NK-92 treated with Interleukin-12 subunit alpha and Interleukin-12 subunit beta, amount 100 ng/mL, for 24 hours (cell line): ENCODE measurements at places on chromosomes 3 and 15.

- DNase-seq: no peak
Measured at GRCh38 chr3:30186741-30187219, 419.6 kb upstream of the TGFBR2 start.

DNA sequence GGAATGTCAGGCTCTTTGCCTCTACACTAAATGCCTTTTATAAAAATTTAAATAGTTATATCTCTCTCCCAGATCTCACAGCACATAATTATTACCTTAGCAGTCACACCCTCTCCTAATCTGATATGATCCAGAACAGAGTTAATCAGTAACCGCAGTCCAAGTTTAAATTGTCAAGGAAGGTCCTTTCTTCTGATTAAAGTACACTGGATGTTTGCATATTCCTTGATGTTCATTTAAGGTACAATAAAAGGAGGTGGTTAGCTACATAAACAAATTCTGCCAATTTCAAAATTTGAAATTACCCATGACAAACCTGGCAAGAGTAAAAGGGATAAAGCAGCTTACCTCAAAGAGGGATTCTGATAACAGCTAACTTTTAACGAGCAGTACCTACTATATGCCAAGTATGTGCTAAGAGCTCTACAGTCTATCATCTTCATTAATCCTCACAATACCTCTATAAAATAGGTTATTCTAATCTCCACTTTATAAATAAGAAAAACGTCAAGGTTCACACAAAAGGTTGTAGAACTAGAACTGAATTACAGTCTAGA is 4.3 kb downstream of the GOLIM4 start:
- DNase-seq: no peak

GRCh38 chr15:76905855-76906254 is 715 bp upstream of the SCAPER start:
- DNase-seq: no peak

- no peak for DNase-seq
Measured at GRCh38 chr15:71753346-71753745, 57.0 kb upstream of the NR2E3 start.

DNA sequence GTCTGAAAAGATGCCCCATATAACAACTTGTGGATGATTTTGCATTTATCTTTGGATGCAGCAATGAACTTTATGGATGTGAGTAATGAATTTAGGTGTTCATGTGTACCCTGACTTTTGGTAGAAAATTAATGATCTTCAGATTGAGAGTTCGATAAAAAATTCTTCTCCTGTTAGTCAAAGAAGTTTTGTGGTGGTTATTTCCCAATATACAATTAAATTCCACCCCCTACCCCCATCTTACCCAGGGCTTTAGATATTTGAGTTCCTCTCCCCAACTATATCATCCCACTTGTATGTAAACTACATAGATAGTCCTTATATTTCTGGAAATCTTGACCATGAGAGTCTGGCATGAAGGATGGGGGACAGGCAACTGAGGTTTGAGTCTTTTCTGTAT is 126.1 kb upstream of the ALDH1A3 start:
- no peak for DNase-seq

DNA sequence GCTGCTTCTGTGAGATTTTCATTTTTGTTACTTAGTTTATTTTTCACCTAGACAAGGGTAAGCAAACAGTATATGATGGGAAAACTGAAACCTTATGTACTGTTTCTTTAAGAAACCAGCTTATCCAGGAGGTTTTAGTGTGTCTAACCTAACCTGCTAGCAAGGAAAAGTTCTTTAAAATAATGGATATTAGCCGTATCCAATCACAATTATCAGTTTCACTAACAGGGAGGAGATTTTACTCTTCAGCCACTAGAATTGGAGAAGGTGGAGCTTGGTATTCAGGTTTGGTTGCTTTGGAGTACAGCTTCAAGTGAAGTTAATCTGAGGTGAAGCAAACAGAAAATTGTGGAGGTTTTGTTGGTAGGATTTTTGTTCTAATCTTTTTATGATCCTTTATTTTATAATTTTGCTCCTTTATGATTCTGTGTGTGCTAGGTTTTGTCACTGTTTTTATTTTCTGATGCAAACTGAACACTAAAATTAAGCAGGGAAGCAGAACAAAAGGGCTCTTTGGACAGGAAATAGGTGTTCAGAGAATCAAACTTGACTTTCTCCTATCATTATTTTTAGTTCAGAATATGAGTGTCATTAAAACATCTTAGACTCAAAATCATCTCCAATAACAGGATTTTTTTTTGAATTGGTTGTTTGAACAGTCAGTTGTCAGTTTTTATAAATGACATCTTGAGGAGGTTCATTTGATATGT is 13.0 kb downstream of the ZFAND6 start:
- DNase-seq: no peak

DNA sequence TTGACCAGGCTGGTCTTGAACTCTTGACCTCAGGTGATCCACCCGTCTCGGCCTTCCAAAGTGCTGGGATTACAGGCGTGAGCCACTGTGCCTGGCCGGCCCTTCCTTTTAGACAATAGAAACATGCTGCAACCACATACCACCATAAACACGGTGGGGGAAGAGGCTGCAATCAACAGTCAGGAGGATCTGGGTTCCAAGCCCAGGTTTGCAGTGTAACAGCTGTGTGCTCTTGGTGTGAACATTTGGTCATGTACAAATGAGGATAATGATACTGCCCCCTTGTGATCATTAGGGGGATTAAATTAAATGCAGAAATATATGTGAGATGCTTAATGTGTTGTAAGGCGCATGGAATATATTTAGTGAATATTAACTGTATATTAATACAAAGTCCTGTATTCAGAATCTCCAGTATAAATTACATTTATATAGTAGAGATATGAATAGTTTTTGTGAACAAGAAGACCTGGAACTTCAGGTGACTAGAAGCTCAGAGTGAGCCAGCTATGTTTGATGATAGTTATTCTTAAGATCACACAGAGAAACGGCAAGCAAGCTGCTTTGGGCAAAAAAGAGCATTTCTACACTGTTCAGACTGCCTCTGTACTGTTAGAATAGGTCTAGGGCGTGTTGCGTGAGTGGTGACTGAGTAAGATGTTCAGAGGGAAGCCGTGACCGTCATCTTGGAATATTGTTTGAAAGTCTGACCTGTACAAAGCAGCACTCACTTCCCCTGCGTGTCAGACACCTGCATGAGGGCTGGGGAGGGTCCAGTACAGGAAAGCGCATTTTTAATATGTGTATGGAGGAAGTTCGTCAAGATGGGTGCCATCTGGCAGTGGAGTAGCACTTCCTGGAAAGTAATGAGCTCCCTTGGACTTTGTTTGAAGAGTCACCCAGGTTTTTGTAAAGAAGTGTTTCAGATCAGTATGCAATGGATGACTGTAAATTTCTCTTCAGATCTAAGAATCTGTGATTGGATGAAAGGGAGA is 125.8 kb downstream of the PGPEP1L start:
- no peak for DNase-seq

GRCh38 chr3:68996356-68996995 is 17.0 kb downstream of the EOGT start:
- no peak for DNase-seq

GRCh38 chr15:35605764-35606449 is 59.9 kb upstream of the DPH6 start:
- no peak for DNase-seq

GRCh38 chr3:11568503-11569155 is 75.1 kb downstream of the VGLL4 start:
- no peak for DNase-seq

- DNase-seq: no peak
Measured at GRCh38 chr3:168024537-168024941, 71.2 kb downstream of the GOLIM4 start.

DNA sequence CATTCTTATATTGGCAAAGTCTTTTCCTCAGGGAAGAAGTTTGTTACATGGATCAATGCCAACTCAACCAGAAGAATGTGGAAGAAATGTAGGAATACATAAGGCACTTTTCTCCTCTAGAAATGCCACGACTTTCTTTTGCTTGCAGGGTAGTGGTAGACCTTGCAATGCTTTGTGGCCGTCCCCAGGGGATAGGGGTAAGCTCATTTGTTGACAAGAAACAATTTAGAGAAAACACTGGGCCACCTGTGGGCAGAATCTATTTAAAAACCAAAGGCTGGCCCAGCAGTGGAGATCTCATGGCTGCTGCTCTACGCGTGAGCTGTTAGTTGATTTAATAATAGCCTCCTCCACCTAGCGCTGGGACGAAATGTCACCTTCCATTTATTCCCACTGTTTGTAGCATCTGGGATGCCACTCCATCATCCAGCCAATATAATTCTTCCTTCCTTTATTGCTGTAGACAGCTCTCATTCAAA is 64.6 kb upstream of the PFN2 start:
- no peak for DNase-seq

- DNase-seq: no peak
Measured at GRCh38 chr3:141087778-141088130, 36.6 kb downstream of the SPSB4 start.

GRCh38 chr15:40014390-40014789 is 24.6 kb downstream of the SRP14 start:
- no peak for DNase-seq

DNA sequence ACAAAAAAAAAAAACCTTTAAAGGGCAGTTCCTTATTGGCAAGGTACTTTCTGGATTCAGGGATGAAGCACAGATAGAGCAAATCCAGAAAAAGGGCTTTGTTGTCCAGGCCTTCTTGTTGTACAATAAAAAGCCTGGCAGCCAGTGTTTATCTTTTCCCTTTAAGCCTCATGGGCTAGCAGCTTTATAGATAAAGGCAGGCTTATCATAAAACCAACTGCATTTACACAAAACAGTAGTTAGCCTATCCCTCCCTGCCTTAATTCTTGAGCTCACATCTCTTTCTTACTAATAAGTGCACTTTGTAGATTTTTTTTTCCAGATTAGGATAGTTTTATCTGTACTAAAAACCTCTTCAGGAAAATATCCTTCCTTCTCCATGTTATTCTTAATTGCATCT is 662.8 kb upstream of the CCDC54 start:
- no peak for DNase-seq

GRCh38 chr3:177835008-177835407 is 637.7 kb upstream of the TBL1XR1 start:
- DNase-seq: no peak

DNA sequence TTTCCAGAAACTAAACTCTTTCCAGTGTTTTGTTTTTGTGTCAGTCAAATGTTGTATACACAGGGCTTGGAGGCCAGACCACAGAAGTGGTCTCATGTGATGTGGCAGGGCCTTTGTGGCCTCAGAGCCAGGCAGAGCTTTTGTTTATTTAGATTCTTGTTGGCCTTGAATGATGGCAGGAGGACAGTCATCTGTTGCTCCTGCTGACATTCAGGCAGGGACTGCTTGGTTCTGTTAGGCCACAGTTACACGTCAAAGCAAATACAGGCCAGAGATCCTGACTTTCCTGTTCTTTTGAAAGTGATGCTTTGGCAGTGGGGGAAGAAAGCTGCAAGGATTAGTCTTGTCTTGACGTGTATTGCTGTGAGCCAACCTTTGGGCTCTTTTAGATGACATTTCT is 325.1 kb downstream of the CACNA2D3 start:
- no peak for DNase-seq

GRCh38 chr3:30639937-30640336 is 33.5 kb downstream of the TGFBR2 start:
- DNase-seq: no peak

- no peak for DNase-seq
Measured at GRCh38 chr15:91552555-91552954, 301.0 kb upstream of the SLCO3A1 start.

GRCh38 chr3:141915766-141916165 is 39.3 kb downstream of the ATP1B3 start:
- no peak for DNase-seq

GRCh38 chr3:44033123-44033522 is 208.6 kb upstream of the TOPAZ1 start:
- no peak for DNase-seq

DNA sequence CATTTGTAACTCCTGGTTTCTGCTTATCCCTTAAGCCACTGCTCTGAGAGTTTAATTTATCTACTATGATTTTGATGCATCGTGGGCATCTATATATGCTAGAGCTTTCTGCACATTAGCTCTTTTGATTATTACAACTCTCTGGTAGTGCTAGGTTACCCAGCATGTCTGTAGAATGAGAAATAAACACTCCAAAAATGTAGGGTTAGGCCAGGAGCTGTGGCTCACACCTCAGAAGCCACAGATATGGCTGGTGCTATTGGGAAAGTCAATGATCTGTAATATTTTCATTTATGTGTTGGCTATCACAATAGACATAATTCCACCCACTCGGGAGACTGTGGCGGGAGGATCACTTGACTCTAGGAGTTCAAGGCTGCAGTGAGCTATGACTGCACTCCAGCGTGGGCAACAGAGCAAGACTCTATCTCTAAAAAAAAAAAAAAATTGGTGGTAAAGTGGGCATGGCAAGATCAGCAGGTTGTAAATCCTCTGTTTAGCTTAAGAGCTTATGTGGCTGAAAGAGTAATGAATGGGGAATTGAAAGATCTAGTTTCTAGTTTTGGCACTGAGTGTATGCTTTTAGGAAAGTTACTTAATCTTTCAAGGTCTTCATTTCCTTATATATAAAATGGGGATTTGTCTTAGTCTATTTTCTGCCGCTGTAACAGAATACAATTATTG is 6.3 kb downstream of the TIGIT start:
- DNase-seq: no peak
